ENCODE measurements at places on chromosomes 11 and 22.
A peak's percentile ranks its signal among the peaks of the same experiment; 100 is the strongest.

- no peak for DNase-seq
These were observed 30.6 kb downstream of the NNMT start for GRCh38 chr11:114326776-114327175.

GRCh38 chr11:104003491-104003890, 32.9 kb upstream of the DDI1 start:
- DNase-seq, result no peak

DNA sequence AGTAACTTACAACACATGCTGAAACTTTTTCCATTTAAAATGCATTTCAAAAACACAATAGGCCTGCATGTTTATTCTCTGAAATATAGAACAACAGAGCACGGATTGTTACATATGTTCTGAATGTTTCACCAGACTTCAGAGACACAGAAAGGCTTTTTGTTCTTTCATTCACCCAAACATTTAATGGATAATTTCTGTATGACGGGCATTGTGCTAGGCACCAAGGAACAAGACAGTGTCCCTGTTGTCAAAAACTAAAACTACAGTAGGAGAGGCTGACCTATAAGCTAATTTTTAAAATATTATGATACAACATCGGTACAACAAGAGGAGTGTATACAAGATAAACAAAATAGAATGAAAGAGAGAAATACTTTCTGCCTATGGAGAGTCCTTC, 81.9 kb upstream of the TEAD1 start:
- DNase-seq, result no peak

- DNase-seq, result peak; percentile 41
These were observed 4.8 kb upstream of the APOBEC3H start for GRCh38 chr22:39092111-39092862.

DNA sequence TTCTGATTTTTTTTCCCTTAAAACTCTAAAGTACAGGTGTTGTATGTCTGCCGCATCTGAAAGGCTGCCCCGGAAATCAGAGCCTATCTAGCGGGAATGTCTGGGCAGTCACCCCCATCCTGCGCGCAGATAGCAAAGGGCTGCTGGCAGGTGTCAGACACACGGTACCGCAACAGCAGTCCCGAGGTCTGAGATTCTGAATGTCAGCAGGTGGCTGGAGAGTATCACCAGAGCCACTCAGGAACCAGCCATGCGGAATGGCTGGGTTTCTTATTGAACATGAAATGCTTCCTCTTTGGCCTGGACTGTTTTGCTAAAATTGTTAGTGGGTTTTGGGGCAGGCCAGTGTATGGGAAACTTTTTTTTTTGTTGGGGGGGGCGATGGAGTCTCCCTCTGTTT, 53.3 kb downstream of the CERK start:
- DNase-seq, result no peak

GRCh38 chr11:117717485-117718314, 79.3 kb downstream of the DSCAML1 start:
- no peak for DNase-seq

DNA sequence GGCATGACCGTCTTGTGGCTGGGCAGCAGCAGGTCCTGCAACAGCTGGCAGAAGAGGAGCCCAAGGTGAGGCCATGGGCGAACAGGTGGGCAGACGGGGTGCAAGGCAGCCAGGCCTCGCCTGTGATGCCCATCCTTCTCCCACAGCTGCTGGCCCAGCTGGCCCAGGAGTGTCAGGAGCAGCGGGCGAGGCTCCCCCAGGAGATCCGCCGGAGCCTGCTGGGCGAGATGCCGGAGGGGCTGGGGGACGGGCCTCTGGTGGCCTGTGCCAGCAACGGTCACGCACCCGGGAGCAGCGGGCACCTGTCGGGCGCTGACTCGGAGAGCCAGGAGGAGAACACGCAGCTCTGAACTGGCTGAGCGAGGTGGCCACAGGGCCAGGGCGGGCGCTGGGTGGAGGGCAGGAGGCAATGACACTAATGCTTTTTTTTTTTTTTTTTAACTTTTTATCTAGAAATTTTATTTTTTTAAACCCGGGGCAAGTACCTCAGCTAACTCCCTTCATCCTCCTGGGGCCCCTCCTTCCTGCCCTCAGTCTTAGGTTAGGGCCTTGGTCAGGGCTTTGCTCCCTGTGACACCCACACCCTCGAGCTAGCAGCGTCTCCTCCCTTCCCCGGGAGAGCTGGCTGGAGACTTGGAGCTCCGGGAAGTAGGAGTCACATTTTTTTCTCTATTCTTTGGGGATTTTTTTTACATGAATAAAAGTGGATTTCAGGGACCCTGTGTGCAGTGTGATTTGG, 16.0 kb downstream of the PLCB3 start:
- peak; percentile 90 for DNase-seq

- no peak for DNase-seq
These were observed 7.6 kb downstream of the IL17REL start for GRCh38 chr22:50004918-50005317.

DNA sequence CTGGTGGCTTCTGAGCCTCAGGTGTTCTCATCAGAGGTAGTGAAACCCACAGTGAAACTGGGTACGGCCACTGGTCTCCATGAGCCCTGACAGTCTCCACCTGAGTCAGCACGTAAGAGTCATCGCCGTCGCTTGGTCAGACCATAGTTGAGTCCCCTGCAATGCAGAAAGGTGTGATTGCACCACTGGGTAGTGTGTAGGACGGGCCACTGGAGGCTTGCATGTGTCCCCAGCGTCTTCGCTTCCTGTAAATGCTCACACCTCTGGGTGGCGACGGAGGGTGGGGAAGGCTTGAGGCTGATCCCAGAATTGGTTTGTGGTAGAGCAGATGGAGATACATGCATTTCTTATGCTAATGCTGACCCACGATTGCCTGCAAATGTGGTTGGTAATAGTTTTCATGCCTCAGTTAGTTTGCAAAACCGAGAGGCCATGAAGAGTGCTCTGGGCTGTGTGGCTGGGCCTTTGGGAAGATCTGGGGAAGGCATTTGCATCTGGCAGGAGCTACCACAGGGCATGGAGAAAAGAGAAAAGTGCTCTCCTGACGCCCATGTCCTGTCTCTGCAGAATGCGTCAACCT, 26.5 kb downstream of the CTTN start:
- DNase-seq, result peak; percentile 56
